ENCODE measurements at places on chromosomes 7 and 10. TPM values are rescaled to one million over a fixed set of nuclear protein-coding genes. Genes with fewer than 3 reads are reported as not detected.

ZNF804B gene
- not detected for total RNA-seq

- no peak for DNase-seq
Observed at GRCh38 chr7:81883801-81884393, 114.0 kb upstream of the HGF start.

DNA sequence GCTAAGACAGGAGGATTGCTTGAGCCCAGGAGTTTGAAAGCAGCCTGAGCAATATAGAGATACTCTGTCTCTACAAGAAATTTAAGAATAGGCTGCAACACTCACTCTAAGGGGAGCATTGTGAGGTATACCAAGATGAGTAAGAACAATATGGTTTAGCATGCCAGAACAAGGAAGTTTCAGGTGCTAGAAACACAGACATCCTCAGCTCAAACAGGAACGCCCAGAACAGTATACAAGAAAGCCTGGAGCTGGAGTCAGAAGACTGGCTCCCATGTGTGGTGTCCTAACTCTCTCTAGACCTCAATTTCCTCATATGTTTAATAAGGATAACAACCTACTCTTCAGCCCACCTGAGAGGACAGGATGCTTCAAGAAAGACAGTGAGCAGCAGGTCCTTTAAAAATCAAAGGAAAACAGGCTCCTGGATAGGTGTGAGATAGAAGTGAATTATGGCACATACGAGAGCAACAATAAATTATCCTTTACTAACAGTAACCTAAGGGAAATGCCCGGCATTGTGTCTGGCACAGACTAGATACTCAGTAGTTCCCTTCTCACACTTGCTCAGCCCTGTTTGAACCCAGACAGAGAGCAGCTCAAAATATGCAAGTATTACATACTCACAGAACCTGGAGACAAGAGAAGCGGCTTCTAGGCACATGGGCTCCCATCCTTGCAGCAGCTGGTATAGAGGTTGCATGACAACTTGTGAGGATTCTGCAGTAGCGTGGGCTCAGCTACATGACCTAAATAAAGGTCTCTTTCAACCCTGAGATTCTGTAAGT, 45.4 kb downstream of the KAT6B start:
- DNase-seq: no peak

DNA sequence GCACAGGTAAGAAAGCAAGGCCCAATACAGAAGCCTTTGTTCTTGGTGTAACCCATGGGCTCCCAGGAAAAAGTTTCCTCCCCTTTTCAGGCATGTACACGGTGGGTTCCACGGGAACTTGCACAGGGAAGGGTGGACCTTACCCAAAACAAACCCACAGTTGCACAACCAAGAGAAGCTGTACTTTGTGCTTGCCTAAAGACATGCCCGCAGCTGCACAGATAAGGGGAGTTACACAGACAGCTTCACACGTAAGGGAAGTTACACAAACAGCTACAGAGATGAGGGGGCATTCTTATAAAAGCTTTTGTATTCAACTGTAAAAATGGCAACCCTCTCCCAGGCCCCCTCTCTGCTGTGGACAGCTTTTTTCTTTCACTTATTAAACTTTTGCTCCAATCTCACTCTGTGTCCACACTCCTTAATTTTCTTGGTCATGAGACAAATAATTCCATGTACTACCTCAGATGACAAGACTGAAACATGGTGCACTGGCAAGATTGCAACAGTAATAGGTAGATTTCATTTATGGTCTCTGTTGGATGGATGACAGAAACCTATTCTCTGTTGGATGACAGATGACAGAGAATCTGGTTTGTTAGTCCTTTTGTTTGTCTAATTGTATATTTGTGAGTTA, 72.9 kb downstream of the ATE1 start:
- no peak for DNase-seq

DNA sequence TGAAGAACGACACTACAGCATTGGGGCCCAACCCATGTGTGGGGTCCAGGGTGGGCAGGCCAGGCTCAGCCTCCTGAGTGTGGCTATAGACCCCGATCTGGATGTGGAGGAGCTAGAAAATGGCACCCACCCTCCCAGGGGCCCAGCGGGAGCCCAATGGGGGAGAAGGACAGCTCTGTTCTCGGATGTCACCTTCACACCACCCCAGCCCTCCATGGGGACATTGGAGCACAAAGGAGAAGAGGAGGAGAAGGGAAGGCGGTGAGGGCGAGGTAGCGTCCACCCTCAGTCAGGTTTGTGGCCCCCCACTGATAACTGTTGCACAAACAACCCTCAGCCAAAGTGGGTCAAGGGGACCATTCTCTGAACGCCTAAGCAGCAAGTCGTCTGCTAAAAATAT, 509.3 kb downstream of the GRID1 start:
- DNase-seq: no peak

DNA sequence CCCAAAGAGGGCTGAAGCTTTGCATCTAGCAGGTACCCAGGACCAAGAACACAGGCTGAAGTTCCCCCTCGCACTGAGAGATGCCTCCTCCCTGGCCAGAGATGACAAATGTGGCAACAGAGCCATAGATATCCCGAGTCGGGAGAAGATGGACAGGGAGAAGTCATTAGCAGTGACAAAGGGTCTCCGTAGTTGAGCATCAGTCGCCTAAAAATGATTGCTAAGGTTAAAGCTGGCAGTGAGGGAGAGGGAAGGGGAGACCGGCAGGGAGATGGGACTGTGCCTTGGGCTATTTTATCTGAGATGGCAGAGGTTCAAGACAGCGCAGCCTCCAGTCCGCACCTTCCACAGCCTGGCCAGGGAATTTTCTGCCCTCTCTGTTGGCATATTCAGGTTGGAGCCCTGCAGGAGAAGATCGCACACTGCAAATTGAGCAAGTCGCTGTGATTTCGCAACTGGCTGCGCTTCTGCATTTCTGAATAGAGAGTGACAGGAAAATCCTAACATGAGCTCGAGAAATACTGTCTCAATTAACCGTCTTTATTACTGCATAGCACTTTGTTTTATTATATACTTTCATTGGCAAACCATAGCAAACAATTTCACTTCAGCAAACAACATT, 238.9 kb upstream of the GPR26 start:
- no peak for DNase-seq

GRCh38 chr7:91468256-91468655, 204.0 kb downstream of the FZD1 start:
- no peak for DNase-seq

DNA sequence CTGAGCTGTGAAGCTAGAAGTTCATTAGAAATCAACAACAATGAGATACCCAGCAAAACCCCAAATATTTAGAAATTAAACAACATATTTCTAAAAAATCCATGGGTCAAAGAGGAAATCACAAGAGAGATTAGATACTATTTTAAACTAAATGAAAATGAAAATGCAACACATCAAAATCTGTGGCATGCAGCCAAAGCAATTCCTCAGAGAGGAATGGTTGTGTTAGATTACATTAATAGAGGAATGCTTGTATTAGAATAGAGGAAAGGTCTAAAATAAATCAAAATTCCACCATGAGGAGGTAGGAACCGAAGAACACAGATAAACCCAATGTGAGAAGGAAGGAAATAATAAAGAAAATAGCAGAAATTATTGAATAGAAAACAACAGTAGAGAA, 642.1 kb upstream of the GALNT17 start:
- DNase-seq: no peak

- DNase-seq: no peak
Observed at GRCh38 chr10:81309041-81309552, 565.9 kb upstream of the NRG3 start.

- no peak for DNase-seq
Observed at GRCh38 chr10:96608262-96608661, 21.4 kb upstream of the TM9SF3 start.

DNA sequence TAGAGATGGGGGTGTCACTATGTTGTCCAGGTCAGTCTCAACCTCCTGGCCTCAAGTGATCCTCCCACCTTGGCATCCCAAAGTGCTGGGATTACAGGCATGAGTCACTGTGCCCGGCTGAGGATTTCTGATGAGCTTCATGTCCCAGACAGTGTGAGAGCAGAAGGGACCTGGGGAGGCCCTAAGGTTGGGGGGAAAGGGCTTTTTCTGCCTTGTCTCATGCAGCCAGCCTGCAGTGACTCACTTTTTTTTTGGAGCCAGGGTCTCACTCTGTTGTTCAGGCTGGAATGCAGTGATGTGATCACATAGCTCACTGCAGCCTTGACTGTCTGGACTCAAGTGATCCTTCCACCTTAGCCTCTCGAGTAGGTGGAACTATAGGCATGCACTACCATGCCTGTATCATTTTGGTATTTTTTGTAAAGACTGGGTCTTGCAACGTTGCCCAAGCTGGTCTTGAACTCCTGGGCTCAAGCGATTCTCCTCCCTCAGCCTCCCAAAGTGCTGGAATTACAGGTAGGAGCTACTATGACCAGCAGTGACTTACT, 14.6 kb downstream of the COL26A1 start:
- no peak for DNase-seq

- no peak for DNase-seq
Observed at GRCh38 chr10:122515588-122516231, 44.8 kb upstream of the DMBT1 start.

DNA sequence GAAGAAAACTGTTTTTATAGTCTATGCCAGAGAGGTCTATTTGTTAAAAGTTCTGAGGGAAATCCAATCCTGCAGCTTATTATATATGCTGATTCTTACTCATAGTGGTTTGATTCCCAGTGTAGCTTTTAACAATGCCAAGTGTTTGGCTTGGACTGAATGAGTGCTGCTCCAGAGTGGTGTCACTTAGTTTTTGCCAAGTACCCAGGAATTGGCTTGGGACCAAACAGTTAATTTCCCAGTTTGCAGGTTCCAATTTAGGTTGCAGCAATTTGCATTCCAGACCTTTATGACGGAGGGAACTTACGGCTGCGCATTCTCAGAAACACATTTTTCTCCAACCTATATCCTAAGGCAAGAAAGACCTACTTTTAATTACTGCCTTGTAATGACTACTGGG, 32.4 kb downstream of the NSUN6 start:
- DNase-seq: peak; percentile 4
